NCI-H526 treated with DMSO at 0.1 percent for 48 hours (cell line): ENCODE measurements at places on chromosomes 13 and 19.

DNA sequence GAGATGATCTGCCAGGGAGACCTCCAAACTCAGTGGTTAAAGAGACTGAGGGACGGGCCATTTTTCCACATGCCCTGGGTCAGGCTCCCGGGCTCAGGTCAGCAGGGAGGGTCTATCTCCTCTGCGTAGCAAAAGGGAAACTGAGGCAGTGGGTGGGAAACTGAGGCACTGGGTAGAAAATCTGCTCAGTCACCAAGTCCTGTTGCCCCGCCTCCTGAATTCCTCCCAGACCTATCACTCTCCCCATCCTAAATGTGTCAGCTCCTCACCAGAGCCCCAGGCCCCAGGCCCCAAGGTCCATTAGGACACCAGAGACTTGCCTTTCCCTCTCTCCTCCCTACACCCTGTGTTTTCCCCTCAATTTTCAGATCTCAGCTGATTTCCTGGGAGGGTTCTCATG, 2.4 kb downstream of the CD320 start:
- DNase-seq: no peak

GRCh38 chr13:51005566-51005965, 96.0 kb downstream of the RNASEH2B start:
- no peak for DNase-seq

DNA sequence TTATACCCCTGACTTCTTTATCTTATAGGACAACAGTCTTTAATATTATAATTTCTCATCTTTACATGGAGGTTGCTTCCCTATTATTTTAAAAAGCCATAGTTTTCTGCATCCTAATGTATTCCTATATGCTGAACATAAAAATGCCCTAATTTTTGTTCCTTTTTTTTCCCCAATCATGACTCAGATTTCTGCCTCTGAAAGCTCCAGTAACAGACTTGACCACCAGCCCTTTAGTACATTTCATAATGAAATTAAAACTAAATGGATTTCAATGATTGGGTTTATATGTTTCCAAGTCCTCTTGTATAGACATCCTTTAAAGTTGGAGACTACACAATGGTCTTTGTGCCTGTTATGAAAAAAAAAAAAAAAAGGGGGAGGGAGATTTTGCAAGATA, 712.5 kb downstream of the DIAPH3 start:
- DNase-seq: no peak

GRCh38 chr13:48678316-48678715, 24.6 kb downstream of the CYSLTR2 start:
- DNase-seq: no peak

GRCh38 chr13:96229356-96229755, 139.4 kb downstream of the HS6ST3 start:
- DNase-seq: peak; percentile 41

- no peak for DNase-seq
Measured at GRCh38 chr13:87798536-87798935, 127.4 kb downstream of the SLITRK5 start.

GRCh38 chr19:11061952-11062351, 27.3 kb upstream of the LDLR start:
- no peak for DNase-seq

GRCh38 chr13:73952648-73953047, 181.6 kb downstream of the KLF12 start:
- DNase-seq: no peak

DNA sequence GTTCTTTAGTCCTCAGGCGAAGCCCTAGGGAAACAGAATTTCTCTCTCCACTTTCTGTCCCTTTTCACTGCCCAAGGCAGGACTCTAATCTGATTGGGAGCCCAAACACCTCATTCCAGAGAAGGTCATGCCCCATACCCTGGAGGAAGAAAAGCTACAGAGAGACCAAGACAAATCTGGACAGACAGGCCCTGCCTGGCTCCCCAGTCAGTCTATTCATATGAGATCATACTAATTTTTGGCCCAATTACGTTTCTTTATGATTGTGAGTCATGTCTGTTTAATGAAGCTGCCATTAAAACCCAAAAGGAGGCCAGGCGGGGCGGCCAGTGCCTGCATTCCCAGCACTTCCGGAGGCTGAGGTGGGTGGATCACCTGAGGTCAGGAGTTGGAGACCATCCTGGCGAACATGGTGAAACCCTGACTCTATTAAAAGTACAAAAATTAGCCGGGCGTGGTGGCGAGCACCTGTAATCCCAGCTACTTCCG, 3.3 kb upstream of the AP3D1 start:
- no peak for DNase-seq

- no peak for DNase-seq
Measured at GRCh38 chr13:28353679-28354078, 141.2 kb downstream of the FLT1 start.

GRCh38 chr19:1035998-1036621, 3.8 kb upstream of the ABCA7 start:
- no peak for DNase-seq

DNA sequence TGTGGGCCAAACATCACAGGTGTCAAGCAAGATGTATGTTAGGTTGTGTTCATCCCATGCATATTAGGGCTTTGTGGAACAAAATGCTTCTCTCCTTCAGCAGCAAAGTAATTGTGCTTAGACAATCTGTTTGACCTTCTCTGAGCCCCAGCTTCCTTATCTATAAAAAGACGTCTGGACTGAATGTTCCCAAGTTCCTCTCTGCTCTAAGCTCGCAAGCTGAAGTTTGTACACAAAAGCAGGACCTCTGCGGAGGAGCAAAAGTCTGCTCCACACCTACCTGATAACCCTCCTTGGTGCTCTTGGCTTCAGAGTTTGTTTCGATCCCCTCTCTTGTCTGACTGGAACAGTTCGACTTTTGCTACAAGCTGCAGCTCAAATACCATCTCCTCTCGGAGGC, 95.7 kb upstream of the UBL3 start:
- DNase-seq: no peak

DNA sequence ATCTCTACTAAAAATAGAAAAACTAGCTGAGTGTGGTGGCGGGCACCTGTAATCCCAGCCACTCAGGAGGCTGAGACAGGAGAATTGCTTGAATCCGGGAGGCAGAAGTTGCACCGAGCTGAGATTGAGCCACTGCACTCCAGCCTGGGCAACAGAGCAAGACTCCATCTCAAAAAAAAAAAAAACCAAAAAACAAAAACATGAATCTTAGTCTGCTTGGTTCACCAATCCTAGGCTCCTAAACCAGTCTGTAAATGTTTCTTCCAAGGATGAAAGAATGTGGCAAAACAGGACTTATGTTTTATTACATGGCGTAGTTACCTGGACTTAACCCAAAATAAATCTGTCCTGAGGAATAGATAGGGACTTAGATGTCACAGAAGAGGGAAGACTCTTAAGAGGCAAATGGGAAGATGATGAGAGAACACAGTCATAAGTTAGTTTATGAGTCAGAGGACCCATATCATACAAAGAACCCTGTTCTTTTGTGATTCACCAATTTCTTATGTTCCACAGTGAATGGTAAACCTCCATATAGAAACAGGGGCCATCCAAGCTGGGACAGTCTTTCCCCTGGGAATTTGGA, 6.9 kb upstream of the FBXL3 start:
- no peak for DNase-seq

DNA sequence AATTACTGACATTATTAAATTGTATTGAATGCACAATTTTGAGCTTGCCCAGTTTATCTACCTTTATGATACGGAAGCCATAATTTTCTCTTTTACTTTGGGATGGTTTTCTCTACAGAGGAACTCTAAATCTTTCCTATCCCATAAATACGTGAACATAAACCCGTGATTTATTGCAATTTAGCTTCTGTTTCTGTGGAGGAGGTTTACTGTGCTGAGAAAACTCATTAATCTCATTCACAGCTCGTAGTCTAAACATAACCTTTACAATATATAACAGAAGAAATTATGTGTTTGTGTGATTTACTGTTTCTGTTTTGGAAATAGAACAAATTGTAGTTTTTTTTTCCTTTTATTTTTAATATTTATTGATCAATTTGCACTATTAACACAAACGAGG, 207.1 kb upstream of the PCDH9 start:
- DNase-seq: no peak

DNA sequence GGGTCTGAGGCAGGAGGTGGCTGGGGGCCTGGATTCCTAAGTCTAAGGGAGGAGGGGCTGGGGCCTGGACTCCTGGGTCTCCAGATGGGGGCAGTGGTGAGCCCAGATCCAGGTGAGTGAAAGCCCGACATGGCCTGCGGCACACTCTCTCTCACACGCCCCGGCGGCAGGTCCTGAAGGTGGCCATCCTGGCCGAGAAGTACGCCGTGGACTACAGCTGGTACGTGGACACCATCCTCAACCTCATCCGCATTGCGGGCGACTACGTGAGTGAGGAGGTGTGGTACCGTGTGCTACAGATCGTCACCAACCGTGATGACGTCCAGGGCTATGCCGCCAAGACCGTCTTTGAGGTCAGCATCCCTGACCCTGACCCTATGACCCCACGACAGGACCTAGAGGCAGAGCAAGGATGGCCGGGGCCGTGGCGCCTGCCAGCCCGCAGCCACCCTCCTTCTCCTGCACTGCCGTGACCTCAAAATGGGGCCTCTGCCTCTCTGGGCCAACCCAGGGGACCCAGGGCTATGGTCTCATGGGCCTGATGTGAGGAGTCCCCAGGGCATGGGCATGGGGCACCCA, 13.2 kb downstream of the FUZ start:
- DNase-seq: no peak

DNA sequence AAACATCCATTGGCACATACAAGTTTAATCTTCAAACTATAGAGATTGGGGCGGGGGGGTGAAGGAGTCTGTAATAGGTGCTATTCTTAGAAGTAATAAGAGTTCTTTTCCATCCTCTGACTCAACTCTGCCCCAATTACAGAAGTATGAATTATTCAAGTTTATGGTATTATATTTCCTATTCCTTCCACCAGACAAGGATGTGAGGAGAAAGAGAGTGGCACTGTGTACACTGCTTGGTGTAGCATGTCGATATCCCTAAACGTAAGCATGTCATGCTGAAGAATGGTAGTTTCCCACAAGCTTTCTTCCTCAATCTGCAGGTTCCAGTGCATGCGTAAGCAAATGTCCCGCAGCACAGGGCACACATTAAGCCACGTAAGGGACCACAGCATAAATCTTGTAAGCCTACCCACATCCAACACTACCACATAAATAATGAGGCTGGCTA, 14.1 kb downstream of the BRD4 start:
- DNase-seq: no peak

DNA sequence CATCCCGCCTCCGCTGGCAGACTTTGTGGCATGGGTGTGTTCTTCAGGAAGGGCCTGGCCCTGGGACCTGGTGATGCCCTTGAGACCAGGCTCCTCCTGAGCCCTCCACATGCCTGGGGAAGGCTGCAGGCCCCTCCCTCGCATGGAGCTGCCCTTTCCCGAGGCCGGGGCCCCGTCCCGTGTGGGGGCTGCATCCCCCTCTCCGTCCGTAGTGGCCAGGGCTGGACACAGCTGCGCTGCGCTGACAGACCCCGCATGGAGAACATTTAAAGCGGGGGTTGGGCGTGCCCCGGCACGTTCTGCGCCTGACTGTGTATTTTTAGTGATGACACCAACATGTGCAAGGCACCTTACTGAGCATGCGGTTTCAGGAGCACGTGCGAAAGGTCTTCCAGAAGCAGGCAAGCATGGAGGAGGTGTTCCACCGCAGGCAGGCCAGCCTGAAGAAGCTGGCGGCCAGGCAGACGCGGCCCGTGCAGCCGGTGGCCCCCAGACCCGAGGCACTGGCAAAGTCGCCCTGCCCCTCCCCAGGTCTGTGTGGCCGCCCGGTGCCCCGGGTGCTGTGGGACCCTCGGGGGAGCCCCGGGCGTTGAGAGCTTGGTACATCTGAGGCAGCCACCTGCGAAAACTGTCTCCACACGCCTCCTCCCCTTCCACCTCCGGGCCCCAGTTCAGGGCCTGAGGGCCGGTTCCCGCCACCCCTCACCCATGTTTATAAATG, 28.8 kb upstream of the F7 start:
- no peak for DNase-seq

DNA sequence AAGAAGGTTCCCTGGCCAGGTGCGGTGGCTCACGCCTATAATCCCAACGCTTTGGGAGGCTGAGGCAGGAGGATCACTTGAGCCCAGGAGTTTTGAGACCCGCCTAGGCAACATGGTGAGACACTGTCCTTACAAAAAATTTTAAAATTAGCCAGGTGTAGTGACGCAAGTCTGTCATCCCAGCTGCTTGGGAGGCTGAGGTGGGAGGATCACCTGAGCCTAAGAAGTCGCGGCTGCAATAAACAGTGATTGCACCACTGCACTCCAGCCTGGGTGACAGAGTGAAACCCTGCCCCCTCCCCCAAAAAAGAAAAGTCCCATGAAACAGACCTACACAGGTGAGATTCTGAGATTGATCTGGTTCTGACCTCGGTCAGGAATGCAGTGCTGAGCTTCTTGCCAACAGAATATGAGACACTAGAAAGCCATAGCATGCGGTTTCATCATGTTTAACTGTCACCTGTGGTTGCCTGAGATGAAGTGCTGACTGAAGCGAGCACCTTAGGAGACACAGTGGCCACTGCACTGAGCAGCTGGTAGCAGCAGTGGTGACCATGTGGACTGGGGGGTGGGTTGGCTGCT, 2.0 kb upstream of the A1BG start:
- DNase-seq: no peak

DNA sequence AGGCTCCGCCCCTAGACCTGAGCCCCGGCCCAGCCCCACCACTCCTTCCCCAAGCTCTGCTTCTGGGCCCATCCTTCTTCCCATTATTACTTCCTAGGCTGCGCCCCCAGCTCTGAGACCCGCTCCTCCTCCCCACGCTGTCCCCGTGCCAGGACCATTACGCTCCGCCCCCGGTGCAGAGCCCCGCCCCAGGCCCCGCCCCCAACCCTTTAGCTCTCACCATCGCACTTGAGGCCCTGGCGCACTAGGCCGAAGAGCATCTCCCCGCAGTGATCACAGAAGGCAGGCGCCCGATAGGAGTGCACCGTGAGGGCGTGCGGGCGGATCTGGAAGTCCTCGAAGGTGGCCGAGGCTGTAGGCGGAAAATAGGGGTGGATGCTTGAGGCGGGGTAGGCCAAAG, 6.2 kb downstream of the PRKD2 start:
- no peak for DNase-seq

- no peak for DNase-seq
Measured at GRCh38 chr19:6340493-6341201, 7.2 kb upstream of the ACER1 start.

DNA sequence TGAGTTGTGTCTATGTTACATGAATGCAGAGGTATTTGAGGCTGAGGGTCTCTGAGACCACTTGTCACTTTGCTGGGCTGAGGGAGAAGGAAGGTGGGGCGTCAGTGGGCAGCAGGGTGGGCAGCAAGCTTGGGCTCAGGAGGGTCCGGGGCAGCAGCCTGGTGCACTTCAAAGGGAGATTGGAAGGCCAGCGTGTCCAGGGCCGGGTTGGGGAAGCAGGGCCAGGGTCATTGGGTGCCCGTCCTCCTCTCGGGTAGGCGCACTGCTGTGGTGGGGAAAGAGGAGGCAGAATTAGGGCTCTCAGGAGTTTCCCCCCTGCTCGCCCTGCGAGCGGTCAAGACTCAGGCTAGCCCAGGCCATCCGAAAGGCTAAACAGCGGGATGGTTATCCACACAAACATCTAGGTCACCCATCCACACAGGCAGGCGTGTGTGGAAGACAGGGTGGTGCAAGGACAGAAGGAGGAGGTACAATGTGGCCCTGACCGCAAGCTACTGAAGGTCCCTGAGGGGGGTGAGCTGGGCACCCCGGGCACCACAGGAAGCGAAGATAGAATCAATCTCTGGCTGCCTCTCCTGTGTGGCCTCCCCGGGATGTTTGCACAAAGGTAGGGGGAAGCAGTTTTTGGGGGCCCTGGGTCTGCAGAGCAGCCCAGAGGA, 37.7 kb downstream of the MYO9B start:
- no peak for DNase-seq
